ENCODE measurements at places on chromosomes 5 and 9.

- no peak for DNase-seq
These were observed 21.2 kb downstream of the CAST start for GRCh38 chr5:96683392-96683791.

GRCh38 chr9:70428781-70429180, 14.3 kb upstream of the KLF9 start:
- no peak for DNase-seq

DNA sequence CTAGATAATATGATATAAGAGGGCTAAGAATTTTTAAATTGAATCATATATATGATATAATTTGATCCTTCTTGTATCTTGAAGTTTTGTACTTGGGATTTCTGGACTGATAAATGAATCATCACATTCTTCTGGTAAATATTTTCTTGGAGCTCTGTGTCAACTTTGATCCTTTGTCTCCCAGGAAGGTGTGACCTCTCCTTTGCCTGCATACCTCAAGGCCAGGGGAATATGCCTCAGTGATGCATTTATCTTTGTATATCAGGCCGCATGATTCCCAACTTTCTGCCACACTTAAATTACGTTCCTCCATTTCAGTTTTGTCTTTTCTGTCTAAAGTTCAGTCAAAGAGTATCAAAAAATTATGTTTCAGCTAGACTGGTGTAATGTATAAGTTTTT, 101.2 kb downstream of the NLN start:
- no peak for DNase-seq

GRCh38 chr5:104412649-104413240, 850.2 kb upstream of the NUDT12 start:
- peak; percentile 18 for DNase-seq

GRCh38 chr9:99762470-99762869, 59.2 kb upstream of the NR4A3 start:
- DNase-seq: no peak

GRCh38 chr5:154202379-154203260, 12.1 kb downstream of the GALNT10 start:
- no peak for DNase-seq

DNA sequence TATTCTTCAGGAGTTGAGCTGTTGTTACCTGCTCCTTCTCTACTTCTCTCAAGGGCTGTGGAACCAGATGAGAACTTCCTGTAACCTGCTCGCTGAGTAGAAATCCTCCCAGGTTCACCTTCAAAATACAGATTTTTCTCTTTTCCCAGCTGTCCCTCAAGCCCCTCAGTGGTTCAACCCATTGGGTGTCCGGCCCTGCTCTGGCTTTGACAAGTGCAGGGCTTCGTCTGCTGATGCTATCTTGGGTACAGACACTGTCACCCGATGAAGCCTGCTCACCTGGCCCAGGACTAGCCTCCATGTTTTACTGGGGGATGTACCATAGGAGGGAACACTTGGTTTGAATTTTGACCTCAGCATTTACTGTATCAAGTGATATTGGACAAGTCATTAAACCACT, 490.4 kb downstream of the IRX1 start:
- no peak for DNase-seq

DNA sequence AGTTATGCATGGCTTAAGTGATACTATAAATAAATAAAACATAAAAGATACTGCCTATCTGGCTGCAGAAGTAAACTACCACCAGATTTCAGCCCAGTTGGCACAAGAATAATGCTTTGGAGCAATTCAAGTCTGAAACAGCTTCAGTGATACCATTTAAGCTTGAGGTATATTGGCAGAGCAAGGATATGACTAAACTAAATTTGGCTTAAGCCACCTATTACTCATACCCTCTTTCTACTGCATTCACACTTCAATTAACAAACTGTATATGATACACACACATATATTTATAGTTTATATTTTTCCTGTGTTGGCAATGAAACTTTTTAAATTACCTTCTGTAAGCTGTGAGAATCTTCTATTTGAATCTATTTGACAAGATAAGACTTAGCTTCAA, 431.9 kb downstream of the ANXA1 start:
- DNase-seq: no peak

- DNase-seq: no peak
These were observed 479.7 kb downstream of the MAN2A1 start for GRCh38 chr5:110169461-110169860.

GRCh38 chr5:76269259-76269931, 133.7 kb upstream of the IQGAP2 start:
- no peak for DNase-seq

DNA sequence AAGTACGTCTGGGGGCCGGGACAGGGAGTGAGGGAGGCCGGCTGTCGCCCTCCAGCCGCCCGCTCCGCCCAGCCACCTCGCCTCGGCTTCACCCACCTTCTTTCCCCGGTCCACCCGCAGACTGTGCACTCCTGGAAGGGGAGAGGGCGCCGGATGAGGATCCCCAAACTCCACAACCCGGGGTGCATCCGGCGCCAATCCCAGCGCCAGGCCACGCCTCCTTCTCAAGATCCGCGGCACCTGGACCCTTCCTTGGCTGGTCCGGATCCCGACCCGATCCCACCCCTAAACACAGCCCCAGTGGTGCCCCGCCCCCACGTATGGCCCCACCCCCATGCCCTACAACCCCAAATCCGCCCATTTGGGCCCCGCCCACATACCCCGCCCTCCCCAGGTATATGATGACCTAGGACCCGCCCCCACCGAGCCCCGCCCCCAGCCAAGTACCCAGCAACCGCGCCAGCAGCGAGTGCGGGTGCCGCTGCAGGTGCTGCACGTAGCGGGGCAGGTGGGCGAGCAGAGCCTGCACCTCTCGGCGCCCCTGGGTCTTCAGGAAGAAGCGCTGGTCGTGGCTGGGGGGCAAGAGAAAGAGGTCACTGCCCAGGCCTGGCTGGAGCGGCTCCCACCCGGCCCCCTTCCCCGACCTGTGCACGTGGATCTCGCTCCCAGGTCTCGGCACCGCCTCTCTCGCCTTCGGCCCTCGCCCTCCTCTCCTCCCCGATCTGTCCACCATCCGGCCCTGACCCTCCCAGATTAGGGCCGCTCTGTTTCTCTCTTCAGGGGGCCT, 3.2 kb downstream of the PIP5KL1 start:
- no peak for DNase-seq

DNA sequence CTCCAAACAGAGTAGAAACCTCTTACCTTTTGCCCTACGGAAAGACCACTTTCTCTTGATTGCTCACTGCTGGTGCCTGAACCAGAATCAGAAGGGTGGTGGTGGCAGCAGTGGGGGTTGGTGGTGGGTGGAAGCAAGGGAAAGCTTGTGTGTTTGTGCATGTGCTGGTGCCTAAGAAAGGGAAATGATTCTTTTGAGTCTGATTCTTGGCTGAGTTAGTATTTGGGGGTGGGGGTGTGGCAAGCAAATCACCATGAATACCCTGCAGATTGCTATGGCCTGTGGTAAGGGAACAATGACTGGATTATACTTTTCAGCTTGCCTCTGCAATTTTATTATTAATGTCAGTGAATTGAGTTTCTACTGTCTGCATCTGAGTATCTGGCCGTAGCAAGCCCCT, 106.6 kb downstream of the ARHGAP26 start:
- no peak for DNase-seq

DNA sequence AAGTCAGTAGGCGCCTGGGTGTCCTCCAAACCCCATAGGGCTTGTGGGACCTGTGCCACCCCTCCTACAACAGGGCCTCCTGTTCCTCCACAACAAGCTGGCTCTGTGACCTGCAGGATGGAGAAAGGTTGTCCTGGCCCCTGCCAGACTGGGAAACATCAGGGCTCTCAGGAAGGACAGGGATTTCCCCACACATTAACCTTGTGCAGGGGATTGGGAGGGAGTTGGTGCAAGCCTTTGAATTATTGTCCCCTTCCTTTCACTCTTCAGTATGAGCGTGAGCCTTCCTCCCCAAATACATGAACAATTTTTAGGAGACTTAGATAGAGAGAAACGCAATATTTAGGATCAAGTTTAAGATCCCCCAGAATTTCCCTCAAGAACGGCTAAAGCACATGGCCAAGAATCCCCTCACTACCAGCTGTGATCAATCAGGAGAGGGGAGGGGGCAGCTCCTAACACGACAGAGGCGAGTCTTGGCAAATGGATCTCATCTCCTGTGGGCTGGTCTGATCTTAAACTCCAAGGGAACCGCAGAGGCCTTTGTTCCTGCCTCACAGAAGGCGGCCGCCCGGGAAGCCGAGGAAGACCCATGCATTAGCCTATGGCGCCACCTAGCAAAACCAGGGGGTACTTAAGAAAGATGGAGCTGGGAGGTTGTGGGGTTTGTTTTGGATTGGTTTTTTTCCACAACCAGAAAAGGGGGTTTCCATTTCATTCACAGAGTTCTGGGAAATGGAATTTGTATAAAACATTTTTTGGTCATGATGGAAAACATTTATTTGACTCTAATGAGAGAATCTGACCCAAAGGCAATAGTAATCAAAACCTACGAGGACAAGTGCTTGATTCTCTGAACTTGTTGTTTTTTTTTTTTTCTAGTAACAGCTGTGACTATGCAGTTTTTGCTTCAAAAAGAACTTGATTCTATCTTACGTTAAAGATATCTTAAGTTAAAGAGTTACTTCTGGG, 36.1 kb upstream of the OSMR start:
- DNase-seq: peak; percentile 87

DNA sequence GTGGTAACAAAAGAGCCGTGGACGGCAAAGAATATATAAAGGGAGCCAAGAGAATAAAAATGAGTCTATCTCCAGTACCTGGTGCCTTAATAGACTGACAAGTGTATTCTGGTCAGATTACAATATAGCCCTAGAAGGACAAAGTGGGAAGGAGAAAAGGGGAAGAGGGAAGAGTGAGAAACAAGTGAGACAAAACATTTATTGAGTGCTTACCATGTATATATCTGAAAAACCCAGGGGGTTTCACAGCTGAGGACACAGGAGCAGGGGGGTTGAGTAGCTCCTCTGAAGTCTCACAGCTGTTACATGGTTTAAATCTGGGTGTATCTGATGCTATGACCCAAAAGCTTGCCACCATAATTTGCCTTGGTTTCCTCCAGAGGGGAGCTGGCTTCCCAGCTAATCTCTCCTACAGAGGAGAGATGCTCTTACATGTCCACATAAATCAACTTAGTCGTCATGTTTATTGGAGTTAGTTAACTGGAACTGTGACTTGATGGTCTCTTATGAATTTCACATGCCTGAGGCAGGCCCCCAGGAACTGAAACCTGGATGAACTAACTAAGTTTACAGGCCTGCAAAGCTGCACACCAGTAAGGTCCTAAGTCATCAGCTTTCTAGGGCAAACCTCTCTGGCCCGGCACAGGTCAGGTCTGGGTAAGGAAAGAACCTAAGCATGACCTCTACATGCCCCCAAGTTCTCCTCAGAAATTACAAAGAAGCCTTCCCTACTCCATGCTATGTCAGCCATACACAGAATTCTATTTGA, 15.5 kb downstream of the SIL1 start:
- DNase-seq: no peak

GRCh38 chr5:174616036-174616435, 108.3 kb upstream of the MSX2 start:
- no peak for DNase-seq

- no peak for DNase-seq
These were observed 58.1 kb upstream of the ZNF354A start for GRCh38 chr5:178788381-178789085.
